ENCODE measurements at places on chromosomes 12 and 14.
A peak's percentile ranks its signal among the peaks of the same experiment; 100 is the strongest.

GRCh38 chr12:11967376-11968047 is 103.2 kb upstream of the BCL2L14 start:
- no peak for DNase-seq

GRCh38 chr12:49104822-49105221 is 5.8 kb downstream of the LMBR1L start:
- no peak for DNase-seq

GRCh38 chr12:80087486-80088213 is 11.7 kb upstream of the OTOGL start:
- no peak for DNase-seq

DNA sequence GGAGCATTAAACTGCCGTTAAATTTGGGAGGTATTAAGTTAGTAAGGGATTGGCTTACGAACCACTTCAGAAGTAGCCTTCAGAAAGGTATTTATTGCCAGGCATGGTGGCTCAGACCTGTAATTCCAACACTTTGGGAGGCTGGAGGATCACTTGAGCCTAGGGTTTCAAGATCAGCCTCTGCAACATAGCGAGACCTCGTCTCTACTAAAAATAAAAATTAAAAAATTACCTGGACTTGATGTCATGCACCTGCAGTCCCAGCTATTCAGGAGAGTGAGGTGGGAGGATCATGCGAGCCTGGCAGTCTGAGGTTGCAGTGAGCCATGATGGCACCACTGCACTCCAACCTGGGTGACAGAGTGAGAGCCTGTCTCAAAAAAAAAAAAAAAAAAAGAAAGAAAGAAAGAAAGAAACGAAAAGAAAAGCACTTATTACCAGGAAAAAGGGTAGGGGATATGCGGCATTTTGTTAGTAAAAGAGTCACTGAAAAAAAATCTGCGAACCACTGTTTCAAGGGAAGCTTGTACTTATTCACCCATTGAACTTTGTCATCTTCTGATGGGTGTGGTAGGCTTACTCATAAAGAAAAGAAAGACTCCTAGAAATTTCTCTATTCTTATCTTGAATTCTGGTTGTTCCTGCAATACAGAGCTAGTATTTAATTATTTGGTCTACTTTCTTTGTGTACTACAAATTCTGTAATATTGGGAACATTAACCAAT is 33.6 kb upstream of the PLEKHA5 start:
- no peak for DNase-seq

DNA sequence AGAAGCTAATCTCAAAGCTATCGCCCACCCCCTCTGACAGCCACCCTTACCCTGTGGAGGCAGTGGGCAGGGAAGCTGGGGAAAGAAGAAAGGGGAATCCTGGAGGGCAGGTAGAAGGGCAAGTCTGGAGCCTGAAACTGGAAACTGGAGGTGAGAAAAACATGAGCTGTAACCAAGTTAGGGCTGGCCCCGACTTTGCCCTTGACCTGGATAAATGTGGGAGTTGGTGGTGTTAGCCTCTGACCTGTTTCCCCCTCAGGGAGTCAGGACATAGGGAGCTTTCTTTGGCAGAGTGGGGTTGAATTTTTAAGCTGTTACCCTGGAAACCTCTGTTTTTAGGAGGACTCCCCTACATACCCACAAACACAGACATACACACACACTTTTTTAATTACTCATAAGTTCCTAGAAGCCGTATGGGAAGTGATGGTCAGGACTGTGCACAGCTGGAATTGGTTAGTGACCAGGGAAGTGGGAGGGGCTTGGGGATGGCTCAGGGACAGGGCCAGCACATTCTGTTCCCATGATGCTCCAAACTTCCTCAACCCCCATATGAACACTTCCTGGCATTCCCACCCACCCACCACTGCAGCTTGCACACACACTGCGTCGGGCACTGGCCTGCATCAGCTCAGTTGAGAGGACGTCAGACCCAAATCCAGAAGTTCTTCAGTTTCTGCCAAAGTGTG is 5.0 kb upstream of the MMP19 start:
- no peak for DNase-seq

DNA sequence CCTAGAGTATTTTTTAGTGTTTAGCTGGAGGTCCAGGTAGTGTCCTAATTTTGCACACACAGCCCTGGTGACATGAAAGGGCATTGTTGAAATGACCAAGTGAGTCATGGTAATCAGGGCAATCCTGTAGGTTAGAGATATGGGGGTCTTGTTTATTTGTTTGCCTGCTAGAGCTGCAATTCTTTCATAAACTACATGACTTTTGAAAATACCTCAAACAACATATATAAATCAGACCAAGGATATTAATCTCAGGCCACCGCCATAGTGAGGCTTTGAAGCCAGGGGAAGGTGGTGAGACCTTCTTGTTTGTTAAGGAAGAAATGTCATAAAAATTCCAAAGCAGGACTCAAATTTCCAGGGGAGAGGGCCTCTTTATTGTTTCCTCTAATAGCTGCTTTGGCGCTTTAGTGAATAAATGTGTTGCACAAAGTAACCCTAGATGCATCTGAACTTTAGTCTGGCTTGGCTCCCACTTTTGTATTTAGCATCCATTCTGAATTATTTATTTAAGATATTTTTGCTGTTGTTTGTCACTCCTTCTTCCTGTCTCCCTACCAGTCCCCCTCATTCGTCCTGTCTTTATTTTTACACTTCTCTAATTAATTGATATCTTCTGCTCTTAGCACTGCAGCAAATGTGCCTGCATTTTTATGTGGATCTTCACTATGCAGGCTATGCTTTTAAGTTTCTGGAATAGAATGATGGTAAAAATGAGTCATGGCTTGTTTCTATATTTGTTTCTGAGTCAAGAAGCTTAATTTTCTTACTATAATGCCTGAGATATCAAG is 430.3 kb downstream of the RAD51B start:
- no peak for DNase-seq

DNA sequence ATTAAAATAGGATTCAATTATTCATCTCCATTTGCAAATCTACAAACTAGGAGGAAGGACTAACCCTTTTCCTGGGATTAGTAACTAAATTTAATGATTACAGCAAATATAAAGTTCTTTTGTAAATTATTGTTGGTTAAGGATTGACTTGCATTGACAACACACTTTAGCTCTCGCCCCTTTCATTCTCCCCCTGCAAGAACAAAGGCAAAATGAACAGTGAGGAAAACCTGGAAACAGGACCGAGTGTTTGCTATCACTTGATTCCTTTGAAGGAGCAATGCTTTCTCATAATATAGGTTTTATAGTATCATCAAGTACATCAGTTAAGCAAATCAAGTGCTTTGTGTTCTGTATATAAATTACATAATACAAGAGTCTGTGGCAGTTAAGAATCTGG is 7.4 kb upstream of the COX16 start:
- DNase-seq: no peak

GRCh38 chr14:65287264-65288131 is 125.0 kb upstream of the FUT8 start:
- no peak for DNase-seq

DNA sequence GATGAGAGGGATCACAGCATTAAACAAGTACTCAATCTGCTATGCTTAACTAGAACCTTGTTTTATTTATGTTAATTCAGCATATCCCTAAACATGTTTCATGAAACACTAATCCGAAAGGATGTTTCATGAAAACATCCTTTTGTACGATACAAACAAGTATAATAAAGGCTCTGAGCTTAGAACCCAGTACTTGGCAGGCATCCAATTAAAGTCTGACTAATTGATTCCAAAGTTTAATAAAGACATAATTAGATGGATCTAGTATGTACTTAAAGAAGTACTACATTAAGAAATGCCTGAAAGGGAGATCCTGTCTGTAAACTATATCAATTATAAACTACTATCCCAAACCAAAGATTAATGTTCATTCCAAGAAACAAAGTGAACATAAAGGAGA is 51.8 kb downstream of the SCAF11 start:
- DNase-seq: no peak

DNA sequence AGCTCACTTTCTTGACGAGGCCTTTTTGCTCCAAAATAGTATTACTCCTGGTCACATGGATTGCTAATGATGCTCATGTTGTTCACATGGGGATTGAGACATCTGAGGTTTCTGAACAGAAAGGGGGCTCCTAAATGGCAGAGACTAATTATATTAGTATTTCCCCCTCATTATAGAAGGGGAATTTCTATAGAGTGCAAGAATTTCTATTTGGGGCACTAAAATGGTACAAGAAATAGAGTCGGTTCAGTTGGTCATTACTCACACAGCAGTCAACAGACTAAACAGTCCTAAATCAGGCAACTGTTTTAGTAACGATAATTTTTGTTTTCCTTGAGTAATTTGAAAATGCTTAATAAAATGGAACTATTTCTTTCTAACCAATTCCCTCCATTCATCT is 108.9 kb downstream of the DACT1 start:
- no peak for DNase-seq

GRCh38 chr12:120529641-120530417 is 871 bp upstream of the COQ5 start:
- no peak for DNase-seq

DNA sequence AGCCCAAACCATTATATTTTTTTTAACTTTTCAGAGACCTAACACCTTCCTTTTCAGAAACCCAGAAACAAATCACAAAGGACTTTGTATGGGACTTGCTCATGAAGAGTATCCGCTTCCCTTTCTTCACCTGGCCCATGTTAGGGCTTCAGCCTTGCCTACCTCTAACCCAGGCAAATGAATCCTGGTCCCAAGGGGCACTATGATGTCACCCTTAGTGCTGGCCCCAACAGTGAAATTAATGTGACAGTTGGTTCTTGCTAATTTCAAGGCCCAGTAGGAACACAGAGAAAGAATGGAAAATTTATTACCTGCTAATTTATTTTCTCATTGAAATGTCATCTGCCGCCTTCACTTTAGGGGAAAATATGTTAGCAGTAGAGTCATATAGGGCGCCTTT is 179.8 kb upstream of the NRXN3 start:
- no peak for DNase-seq

- DNase-seq: no peak
Measured at GRCh38 chr12:72189266-72189665, 82.9 kb upstream of the TRHDE start.

DNA sequence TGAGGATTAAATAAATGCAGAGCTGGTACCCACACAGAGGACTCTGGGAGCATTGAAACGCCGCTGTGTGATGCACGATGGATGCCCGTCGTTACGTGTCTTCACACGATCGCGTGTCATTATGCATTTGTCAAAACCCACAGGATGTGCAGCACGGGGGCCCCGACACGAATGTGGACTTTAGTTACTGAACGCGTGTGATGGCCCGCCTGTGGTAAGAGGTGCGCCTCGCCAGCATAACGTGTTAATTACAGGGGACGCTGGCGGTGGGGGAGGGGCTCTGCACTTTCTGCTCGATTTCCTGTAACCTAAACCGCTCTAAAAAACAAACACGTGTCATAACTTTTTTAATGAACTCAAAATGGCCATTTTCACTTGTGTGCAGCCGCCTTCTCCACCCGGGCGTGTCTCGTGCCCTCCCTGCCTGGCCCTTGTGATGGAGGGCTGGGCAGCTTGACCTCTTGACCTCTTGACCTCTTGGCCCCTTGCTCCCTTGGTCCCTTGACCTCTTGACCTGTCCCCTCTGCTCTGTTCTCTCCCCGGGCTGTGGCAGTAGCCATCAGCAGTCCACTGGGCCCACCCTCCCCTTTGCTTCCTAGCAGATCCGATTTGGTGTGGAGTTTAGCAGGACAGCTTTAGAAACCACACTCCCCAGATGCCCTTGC is 33.7 kb upstream of the GALNT9 start:
- peak; percentile 6 for DNase-seq

- no peak for DNase-seq
Measured at GRCh38 chr14:105472486-105472991, 2.1 kb upstream of the CRIP2 start.

- DNase-seq: no peak
Measured at GRCh38 chr12:18261273-18261672, at the start of gene PIK3C2G. Gene PIK3C2G (plus strand): TSS chr12:18261518. CDS start chr12:18282082, 20,564 bp downstream.

GRCh38 chr12:62192180-62192902 is 67.9 kb upstream of the USP15 start:
- DNase-seq: peak; percentile 62

- DNase-seq: no peak
Measured at GRCh38 chr12:28171356-28172060, 18.7 kb upstream of the CCDC91 start.

DNA sequence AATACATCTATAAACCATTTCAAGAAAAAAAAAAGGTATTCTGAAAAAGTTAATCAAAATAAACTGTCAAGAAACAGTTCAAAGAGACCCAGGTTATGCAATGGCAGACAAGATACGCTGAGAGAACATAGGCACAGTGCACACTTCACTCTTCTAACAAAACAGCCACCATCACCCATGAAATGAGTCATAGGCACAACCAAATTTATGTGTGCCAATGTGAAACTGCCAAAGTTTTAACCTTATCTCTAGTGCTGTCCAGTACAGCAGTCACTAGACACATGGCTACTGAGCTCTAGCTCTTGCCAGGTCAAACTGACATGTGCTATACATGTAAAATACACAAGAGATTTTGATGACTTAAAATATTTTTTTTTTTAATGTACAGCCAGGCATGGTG is 1.4 kb downstream of the CEP128 start:
- DNase-seq: no peak

GRCh38 chr14:35254736-35255135 is 37.4 kb upstream of the PSMA6 start:
- no peak for DNase-seq

GRCh38 chr14:98958632-98959031 is 313.4 kb downstream of the BCL11B start:
- DNase-seq: no peak

GRCh38 chr14:55129428-55130195 is 560 bp downstream of the LGALS3 start:
- peak; percentile 46 for DNase-seq

DNA sequence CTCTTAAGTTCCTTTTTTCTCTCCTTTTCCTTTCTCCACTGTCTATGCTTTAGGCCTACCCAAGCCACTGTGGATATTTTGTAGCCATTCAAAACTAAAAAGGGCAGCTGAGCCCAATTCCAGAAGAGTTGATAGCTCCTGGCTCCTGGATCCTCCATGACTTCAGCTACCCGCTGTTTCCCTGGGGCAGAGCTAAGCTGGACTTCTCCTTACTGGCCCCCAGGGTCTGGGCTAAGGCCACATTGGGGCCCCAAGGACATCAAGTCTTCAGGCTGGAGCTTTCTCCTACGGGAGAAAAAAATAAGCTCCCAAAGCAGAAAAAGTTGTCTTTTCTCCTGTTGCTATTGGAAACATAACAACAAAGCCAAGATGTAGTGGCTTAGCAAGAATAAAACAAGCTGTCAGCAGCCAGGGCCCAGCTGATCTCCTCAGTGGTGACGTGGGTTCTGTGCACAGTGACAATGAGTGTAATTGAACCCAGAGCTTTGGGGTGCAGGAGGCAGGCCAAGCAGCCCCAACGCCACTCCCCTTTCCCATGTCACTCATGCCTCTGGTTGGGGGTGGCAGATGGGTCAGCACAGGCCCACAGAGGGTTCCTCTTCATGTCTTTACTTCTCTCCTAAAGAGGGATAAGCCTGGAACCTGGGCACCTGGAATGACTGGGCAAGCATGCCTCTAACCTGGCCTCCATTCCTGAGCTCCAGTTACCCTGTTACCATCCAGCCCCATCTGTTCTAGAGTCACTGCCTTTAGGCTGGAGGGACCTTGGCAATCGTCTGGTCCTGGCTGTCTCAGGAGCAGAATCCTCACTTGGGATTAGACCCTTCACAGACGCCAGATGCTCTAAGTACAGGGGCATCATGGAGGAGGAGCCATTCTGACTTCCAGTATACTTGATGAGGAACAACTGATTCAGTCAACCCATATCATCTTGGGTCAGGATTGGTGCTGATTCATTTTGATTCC is 171.2 kb downstream of the ZFP36L1 start:
- DNase-seq: no peak

GRCh38 chr14:49451938-49452337 is 134.2 kb downstream of the RPS29 start:
- no peak for DNase-seq

Measured in WTC11 (cell line).